ENCODE measurements at places on chromosomes 5 and 9. TPM values are rescaled to one million over a fixed set of nuclear protein-coding genes. Genes with fewer than 3 reads are reported as not detected.

The CDH6 gene
- total RNA-seq: 1.0 TPM

The CER1 gene
- not detected for total RNA-seq

- no peak for DNase-seq
Observed at GRCh38 chr9:18791074-18791473, 241.9 kb downstream of the SAXO1 start.

DNA sequence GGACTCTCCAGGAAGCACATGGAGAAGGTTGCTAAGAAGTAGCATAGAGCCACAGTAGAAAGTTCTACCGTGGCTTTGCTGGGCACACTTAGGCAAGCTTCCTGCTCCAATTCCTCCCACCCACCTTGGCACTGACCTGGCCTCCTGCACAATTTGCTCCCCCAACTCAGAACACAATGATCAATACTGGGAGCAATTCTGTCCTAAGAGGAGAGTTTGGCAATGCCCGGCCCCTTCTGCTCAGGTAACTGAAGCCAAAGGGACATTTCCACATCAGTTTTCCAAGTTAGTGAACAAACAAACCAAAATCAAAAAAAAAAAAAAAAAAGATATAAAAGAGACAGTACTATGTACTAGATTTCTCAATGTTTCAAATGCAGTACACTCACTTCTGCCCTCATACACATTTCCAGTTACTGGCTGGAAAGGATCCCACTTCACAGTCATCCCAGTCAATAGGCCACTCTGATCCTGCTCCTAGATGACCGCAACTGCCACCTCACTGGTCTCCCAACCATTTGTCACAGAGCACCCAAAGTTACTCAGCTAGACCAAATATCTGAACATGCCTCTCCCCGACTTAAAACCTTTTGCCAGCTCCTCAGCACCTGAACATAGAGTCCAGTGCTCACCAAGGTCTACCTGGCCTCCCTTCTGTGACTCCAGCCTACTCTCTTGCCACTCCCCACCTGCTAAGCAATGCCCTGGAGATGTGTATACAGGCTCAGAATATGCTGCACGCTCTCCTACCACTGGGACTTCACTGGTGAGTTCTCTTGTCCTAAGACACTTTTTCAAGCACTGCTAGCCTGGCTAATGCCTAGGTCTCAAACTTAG is 21.3 kb downstream of the ABCA1 start:
- DNase-seq: no peak

GRCh38 chr5:71836559-71837112 is 117.6 kb downstream of the CARTPT start:
- no peak for DNase-seq

Measured in right cardiac atrium (tissue), 5 donors.